ENCODE measurements at places on chromosomes 6 and 20.
A peak's percentile ranks its signal among the peaks of the same experiment; 100 is the strongest.

DNA sequence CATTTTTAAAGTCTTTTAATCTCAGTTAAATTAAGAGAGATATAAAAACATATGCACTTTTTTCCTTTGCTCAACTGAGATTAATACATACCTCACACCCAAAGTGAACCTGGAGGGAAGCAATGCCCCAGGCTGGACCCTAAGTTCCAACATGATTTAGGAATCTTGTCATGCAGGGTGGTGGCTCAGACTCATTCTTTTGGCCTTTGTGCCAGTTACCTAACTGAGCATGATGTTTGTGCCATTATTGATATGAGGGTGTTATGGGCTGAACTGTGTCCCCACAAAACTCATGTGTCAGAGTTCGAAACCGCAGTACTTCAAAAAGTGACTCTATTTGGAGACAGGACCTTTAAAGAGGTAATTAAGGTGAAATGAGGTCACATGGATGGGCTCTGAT is 188.0 kb downstream of the ARHGAP18 start:
- DNase-seq = no peak

GRCh38 chr6:99608886-99609482 is 2.4 kb downstream of the PRDM13 start:
- no peak for DNase-seq

DNA sequence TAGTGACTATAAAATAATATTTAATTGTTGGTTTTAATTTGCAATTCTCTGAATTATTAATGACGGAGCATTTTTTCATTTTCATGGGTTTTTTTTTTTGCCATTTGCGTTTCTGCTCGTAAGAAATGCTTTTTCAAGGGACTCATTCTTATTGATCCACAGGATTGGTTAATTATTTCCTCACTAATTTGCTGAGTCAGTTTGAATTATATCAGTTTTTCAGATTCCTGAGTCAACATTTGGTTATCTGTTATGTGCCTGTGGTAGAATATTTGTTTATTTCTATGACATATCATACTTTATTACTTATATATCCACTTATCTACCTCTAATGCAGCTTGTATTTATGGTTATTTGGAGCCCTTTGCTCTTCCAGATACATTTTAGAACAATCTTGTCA is 257.0 kb upstream of the BTBD3 start:
- no peak for DNase-seq

- DNase-seq = no peak
These were observed 543.8 kb upstream of the JAG1 start for GRCh38 chr20:11217326-11218172.

DNA sequence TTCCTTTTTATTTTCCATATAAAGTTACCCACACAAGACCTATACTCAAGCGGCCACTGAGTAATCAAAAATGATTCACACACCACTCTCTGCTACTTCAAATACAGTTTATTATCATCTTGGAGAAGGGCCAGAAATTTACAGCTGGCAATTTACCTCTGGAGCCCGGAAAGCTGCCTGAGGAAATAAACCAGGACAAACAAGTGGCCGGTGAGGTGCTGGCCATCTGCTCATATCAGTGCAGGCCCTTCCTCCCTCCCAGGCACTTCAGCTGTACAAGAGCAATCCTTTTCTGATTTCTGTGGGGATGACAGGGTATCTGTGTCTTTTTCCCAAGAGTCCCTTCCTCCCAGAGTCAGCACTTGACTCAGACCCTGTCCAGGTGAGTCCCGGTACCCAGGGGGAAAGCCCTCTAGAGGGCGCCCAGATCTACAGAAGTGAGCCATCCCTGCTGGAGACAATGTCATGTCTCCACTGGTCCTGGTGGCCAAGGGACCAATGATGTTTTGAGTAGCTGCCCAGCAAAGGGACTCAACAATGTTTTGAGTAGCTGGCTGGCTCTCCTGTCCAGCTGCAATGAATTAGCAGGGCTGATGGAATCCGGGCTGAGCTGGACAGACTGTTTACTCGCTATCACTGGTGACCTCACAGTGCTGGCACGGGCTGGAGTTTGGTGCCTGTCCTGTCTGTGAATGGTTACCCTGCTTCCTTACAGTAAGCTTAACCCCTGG is 23.6 kb downstream of the LRP11 start:
- DNase-seq = peak; percentile 81

DNA sequence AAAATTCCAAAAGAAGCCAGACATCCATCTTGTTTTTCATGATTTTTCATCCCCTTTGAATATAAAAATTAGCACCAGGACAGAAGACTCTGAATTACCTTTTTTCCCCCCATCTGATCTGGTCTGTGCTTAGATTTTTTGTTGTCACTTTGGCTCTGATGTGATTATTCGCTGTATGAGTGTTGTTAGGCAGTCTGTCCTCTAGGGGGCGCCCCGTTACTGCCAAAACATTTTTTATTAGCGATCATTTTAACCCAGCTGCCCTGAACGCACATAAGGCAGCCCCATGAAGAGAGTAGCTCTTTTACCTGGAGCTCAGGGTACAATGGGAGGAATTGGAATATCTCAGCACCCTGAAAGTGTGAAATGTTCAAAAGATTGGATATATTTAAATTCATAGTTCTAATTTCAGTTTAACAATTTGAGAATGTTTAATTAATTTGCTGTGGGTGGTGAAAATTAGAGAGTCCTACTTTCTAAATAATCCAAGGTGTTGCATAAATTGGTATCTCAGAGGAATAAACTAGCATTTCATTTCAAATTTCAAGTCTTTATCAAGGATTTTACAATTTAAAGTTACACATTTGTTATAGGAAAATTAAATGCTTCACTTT is 60.8 kb downstream of the PRPH2 start:
- DNase-seq = peak; percentile 25

- DNase-seq = no peak
These were observed at the start of gene HLA-DRB1 for GRCh38 chr6:32589596-32590449. Gene HLA-DRB1 (minus strand): TSS chr6:32589848. CDS start chr6:32589742, 106 bp downstream.

DNA sequence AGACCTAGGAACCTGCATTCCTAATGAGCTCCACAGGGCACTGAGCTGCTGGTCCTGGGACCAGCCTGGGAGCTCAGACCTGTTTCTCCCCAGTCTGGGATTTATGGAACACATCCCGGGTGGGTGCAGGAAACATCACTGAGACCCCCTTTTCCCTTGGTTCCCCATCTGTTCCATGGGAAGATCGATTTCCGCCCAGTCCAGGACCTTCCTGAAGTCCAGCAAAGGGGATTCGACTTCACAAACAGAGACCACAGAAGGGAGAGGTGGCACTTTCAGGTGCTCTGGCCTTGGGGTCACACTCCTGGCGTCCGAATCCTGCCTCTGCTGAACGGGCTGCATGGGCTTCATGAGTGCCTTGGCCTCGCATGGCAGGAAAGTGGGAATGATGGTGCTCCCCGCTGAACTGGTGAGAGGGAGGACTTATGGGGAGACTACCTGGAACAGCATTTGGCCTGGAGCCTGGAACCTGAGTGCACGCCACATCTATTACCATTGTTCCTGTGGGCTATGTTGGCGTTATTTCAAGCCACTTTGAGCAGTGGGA is 296.3 kb downstream of the TAF4 start:
- no peak for DNase-seq

- no peak for DNase-seq
These were observed 2.2 kb downstream of the SLC22A2 start for GRCh38 chr6:160256445-160256844.

- DNase-seq = no peak
These were observed 141.5 kb downstream of the ANKRD60 start for GRCh38 chr20:58086763-58087561.

DNA sequence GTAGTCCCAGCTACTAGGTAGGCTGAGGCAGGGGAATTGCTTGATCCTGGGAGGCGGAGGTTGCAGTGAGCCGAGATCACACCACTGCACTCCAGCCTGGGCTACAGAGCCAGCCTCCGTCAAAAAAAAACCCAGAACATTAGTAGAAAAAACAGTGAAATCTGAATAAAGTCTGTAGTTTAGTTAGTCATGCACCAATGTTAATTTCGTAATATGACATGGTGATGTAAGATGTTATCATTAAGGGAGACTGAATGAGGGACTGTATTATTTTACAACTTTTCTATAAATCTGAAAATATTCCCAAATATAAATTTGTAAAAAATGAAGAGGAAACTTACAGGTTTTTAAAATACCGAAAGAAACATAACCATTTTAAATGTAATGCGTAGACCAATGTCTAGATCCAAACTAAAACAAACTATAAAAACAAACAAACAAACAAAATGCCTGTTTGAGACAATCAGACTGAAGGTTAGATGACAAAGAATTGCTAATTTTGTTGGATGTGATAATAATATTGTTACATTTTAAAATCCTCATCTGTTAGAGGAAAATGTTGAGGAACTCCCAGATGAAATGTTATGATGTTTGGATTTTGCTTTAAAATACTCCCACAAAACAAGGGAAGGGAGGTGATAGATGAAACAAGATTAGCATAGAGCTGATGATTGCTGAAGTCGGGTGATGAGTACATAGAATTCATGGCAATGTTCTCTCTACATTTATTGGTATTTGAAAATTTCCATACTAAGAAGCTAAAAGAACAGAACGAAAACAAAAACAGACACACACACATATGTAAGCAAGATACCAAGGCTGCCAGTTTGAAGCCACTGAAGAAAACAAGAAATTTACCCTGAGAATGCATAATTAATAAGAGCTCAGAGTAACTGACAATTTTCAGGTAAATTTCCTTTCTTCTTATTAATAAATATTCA is 1.8 kb downstream of the GSTA4 start:
- DNase-seq = no peak

- DNase-seq = no peak
These were observed 4.2 kb downstream of the VEGFA start for GRCh38 chr6:43773980-43774775.

- DNase-seq = no peak
These were observed 66.1 kb downstream of the PRND start for GRCh38 chr20:4787820-4788219.

GRCh38 chr6:90444160-90444714 is 142.6 kb downstream of the MAP3K7 start:
- no peak for DNase-seq

DNA sequence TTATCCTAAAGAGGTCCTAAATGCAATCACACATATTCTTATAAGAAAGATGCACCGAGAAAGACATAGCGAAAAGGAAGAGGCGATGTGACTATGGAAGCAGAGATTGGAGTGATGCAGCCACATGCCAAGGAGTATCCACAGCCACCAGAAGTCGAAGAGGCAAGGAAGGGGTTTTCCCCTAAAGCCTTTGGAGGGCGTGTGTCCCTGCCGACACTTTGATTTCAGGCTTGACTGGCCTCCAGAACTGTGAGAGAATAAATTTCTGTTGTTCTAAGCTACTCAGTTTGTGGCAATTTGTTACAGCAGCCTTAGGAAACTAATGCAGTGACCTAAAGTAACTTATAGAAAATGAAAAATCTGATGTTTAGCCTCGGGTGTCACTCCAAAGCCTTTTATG is 179.5 kb upstream of the CITED2 start:
- no peak for DNase-seq

GRCh38 chr6:5260111-5260620 is 584 bp downstream of the LYRM4 start:
- DNase-seq = no peak

DNA sequence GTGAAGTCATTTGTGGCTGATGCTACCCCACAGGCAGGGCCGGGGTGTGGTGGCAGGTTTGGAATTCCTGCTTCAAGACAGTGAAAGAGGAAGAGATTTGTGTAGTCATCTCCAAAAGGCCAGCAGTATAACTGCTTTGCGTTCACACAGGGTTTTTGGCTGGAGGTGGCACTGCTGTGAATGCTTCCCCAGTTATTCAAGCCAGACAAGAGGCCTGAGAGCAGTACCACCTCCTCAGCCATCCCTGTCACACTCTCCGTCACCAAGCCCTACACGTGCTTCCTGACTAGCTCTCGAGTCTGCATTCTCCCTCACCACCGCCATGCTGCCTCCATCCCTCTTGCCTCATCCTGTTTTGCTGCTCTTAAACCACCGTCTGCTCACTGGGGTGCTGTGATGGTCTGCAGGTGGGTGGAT is 23.9 kb downstream of the ARMC2 start:
- DNase-seq = no peak

- DNase-seq = no peak
These were observed 49.5 kb downstream of the TRERF1 start for GRCh38 chr6:42402184-42402583.

DNA sequence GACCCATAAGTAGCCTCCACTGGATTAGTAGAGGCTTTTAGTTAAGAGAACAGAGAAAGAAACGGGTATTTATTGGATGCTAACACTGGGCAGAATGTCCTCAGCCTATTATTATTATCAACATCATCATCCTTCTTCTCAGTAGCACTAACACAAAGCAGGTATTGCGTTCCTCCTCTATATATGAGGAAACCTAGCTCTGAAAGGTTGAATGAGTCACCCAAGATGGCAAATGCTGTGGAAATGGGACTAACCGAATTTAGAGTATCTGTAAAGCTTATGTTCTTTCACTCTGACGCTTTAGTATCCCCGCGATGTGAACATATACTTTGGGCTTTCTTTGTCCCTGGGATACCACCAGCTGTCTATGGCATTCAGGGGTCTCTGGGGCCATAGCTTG is 77.0 kb downstream of the ADTRP start:
- DNase-seq = no peak

DNA sequence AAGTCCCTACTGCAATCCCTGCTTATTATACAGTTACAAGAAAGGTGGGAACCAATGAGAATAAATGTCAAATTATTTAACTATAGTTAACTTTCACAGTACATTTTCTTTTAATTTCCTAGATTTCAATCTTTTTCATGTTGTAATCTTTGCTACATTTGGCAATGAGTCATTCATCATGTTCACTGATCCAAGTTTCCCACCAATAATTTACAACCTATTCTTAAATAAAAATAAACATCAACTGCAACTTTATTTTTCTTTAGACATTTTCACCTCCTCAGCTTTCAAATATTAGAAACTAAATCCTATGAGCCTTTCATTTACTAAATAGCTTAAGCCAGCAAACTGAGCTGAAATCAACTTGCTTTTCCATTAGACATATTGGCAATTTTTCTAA is 541.3 kb upstream of the BTBD3 start:
- no peak for DNase-seq

DNA sequence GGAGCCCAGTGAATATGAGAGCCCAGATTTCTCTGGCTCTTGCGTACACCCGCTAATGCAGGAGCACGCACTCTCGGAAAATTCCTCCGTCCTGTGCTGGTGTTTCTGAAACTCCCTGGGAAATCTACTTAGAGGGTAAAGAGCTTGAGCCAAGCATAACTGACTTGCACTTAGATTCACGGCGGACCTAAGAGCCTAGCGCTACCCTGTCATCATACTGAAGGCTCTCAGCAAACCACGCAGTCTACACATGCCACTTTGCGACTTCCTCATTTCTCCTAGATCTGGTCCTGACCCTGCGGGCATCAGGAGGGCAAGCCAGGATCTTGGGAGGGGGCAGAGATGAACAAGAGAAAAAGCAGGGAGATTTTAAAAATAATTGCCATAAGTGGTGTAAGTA is 324.7 kb downstream of the CD83 start:
- DNase-seq = no peak

DNA sequence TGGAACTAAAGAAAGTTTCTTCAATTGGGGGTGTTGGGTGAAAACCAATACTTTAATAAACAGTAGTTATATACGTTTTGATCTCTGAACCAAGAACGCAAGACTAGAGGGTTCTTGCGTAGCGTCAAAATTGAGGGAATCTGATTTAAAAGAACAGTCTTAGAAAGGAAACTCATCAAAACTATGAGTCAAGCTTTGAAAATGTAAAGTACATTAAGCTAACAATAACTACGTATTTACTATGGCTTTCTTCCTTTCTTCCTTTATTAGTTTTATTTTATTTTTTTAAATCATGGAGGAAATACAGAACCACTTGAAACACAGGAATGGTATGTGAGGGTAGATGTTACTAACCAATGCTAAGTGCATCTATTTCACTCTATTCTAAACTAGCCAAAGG is 287.0 kb upstream of the RSPO3 start:
- no peak for DNase-seq

All from AG09319 (cell line).